Erythroblast (primary cell): ENCODE measurements at places on chromosomes 13 and 19.

GRCh38 chr13:40190641-40191100 is 475.8 kb downstream of the FOXO1 start:
- no peak for DNase-seq

- no peak for DNase-seq
Observed at GRCh38 chr13:24716446-24716845, 36.2 kb downstream of the ATP12A start.

GRCh38 chr13:28510066-28510465 is 15.1 kb upstream of the FLT1 start:
- DNase-seq, result no peak

GRCh38 chr19:2423071-2423914 is 4.1 kb downstream of the TIMM13 start:
- no peak for DNase-seq

- DNase-seq, result no peak
Observed at GRCh38 chr13:101025519-101025918, 350.9 kb upstream of the TMTC4 start.

- DNase-seq, result no peak
Observed at GRCh38 chr19:12789098-12789903, 2.0 kb upstream of the JUNB start.

- no peak for DNase-seq
Observed at GRCh38 chr13:57437587-57437986, 194.0 kb upstream of the PCDH17 start.

DNA sequence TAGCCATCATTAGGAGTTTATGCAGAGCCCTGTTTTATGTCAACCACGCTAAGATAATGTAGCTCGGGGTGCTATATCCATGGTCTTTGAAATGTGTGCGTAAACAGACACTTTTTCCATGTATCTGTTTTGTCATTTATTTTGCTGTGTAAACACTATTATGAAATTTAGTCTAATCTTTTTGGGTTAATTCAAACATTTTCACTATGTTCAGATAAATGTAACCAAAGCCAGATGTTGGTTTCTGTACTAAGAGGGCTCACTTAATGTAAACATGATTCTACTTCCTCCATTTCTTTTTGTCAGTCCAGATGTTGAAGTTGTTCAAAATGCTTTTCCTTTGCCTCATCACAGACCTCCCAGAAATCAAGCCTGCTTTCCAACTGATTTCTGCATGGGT is 499.5 kb upstream of the GPC6 start:
- no peak for DNase-seq

DNA sequence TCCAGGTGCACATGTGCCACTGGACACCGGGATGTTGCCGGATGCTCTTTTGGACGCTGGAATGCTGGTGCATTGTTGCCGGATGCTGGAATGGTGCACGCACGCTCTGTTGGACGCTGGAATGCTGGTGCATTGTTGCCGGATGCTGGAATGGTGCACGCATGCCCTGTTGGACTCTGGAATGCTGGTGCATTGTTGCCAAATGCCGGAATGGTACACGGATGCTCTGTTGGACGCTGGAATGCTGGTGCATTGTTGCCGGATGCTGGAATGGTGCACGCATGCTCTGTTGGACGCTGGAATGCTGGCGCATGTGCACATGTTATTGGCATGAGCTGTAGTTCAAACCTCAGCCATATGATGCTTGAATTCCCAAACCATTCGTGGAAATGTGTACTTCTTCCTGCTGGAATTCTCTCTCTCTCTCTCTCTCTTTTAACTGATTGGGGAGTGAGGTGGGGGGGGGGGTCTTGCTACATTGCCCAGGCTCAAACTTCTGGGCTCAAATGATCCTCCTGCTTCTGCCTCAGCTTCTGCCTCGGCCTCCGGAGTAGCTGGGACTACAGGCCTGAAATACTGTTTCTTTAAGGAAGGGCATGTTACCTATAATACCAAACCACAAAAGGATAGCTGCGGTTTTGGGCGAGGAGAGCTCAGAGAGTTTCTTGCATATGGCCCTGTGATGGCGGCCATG is 1.2 kb upstream of the MCF2L start:
- no peak for DNase-seq

- DNase-seq, result no peak
Observed at GRCh38 chr19:14105680-14106079, 11.9 kb downstream of the PRKACA start.

- no peak for DNase-seq
Observed at GRCh38 chr13:110114316-110114715, 192.6 kb downstream of the COL4A1 start.

DNA sequence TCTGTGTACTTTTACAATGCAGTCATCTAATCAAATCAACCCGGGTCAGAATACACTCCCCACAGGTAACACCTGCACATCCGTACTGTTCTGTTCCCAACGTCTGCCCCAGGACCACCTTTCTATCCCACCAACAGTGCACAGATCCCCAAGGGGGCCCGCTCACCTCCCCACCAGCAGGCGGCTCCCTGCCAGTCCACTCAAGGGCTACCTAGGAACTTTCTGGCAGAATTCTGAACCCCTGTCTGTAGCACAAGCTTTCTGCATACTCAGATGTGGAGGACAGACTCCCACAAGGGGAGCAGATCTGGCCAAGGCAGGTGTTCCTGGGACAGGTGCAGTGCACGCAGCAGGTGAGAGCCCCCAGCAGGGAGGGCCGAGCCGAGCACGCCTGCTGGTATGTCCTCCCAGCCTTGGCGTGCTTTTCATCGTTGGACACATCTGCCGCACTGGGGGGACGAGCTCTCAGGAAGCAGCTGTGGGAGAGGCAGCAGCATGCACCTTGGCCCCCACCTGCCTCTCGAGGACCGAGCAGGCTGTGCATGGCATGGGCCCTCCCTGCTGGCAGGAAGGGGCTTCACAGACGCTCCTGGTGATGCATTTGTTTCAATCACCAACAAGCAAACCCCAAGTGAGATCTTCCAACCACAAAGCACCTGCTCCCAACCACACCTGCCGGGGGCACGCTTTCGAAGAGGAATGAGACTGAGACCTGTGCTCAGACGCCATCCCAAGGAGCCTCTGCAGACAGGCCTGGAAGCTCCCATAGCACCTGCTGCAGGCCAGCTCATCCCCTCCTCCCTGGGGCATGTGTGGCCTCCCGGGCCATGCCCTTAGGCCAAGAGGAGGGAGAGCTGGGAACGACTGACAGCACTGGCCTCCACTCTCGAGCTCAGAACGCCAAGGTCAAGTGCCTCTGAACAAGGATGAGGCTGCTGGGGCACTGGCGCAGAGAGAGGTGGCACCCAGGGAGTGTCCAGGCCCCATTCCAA is 35.9 kb downstream of the RAB20 start:
- DNase-seq, result no peak
